CD8-positive, alpha-beta memory T cell (primary cell): ENCODE measurements at places on chromosomes 2 and 18.

GRCh38 chr2:218648088-218648786 lies 11.2 kb downstream of the ZNF142 start:
- DNase-seq = peak; percentile 16

DNA sequence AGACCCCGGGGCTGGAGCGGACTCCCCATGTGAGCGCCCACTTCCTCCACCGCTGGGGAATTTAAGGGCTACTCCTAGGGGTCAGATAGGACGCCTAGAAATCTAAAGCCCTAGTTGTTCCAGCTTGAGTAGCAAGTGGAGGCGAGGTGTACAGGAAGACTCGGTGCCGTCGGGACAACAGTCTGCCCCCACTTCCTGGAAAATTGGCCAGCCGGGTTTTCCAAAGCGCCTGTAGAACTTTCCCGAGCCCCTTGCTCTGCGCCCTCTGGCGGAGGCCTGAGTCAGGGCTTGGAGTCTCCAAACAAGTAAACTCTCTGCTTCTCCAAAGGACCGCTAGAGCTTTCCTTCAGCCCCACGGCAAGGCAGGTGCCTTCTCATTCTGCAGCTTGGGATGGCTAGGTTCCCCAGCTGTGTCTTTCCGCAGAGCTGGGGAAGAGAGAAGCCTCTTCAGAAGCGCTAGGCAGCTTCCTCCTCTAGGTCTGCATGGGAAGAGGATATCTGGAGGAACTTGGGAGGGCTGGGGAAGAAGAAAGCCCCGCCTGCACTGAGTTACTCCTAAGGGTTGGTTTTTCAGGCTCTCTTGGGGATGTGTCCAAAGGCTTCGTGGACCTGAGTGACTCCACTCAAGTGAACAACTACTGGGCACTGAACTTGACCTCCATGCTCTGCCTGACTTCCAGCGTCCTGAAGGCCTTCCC lies 681 bp downstream of the SPR start:
- DNase-seq = peak; percentile 26

DNA sequence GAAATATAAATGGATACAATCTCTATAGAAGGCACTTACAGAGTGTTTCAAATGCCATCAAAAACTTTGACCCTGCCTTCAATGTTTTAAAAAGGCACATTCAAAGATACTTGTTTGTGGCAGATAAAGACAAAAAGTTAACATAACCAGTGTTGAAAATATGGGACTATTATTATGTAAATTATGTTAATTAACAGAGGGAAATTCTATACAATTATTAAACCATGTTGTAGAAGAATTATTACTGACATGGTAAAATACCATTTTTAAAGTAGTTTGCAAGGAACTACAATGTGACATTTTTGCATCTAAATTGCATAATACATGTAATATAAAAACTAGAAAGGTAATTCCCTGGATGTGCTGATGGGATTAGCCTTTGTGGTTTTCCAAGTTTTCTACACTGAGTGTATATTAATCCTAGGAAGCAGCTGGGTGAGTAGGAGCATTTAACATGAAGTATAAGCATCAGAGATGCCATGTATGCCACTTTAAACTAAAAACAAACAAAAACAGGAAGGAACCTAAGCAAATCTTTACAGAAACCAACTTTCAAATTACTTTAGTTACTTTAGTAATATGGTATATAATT lies 21.7 kb downstream of the MIB1 start:
- no peak for DNase-seq

DNA sequence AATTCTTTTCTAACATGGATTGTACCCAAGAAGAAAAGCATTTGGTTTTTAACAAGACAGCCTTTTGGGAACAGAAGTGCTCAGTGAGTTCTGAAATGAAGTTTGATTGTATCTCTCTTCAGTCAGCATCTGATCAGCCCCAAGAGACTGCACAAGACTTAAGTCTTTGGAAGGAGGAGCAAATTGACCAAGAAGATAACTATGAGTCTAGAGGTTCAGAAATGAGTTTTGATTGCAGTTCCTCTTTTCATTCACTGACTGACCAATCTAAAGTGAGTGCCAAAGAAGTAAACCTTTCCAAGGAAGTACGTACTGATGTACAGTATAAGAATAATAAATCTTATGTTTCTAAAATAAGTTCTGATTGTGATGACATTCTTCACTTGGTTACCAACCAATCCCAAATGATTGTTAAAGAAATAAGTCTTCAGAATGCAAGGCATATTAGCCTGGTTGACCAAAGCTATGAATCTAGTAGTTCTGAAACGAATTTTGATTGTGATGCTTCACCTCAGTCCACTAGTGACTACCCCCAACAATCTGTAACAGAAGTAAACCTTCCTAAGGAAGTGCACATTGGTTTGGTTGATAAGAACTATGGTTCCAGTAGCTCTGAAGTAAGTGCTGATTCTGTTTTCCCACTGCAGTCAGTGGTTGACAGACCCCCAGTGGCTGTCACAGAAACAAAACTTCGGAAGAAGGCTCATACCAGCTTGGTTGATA lies 31.2 kb downstream of the ZDBF2 start:
- DNase-seq = no peak
